ENCODE measurements at places on chromosomes 1 and 21. TPM values are rescaled to one million over a fixed set of nuclear protein-coding genes. Genes with fewer than 3 reads are reported as not detected.

Gene FRRS1
- 1.3 TPM for total RNA-seq

Gene CA6
- not detected for total RNA-seq

Gene CCDC190
- not detected for total RNA-seq

Gene CLCNKB
- total RNA-seq, result not detected

Gene ADORA3
- not detected for total RNA-seq

Gene LRRC38
- not detected for total RNA-seq

Gene OR2L8
- 0.61 TPM for total RNA-seq

Gene PRAMEF8
- total RNA-seq, result not detected

Gene PIAS3
- total RNA-seq, result 20.3 TPM

Gene ANGPTL3
- not detected for total RNA-seq

Gene LINGO4
- not detected for total RNA-seq

Gene TMEM269
- 0.32 TPM for total RNA-seq

Gene ITSN1
- 89.1 TPM for total RNA-seq

Gene OR2T11
- not detected for total RNA-seq

Gene SYT6
- 11.1 TPM for total RNA-seq

Gene KCNN3
- total RNA-seq, result 3.8 TPM

Gene ARHGAP30
- not detected for total RNA-seq

Gene B3GALT2
- 64.6 TPM for total RNA-seq

Gene TTLL7
- 123 TPM for total RNA-seq

Gene OPTC
- not detected for total RNA-seq

Gene ATP6V1G3
- total RNA-seq, result not detected

Gene TRIM46
- 30.4 TPM for total RNA-seq

Gene ST6GALNAC5
- total RNA-seq, result 141 TPM

Gene TLR5
- not detected for total RNA-seq

Gene B3GALT5
- 0.25 TPM for total RNA-seq
